ENCODE measurements at places on chromosomes 4 and X.

DNA sequence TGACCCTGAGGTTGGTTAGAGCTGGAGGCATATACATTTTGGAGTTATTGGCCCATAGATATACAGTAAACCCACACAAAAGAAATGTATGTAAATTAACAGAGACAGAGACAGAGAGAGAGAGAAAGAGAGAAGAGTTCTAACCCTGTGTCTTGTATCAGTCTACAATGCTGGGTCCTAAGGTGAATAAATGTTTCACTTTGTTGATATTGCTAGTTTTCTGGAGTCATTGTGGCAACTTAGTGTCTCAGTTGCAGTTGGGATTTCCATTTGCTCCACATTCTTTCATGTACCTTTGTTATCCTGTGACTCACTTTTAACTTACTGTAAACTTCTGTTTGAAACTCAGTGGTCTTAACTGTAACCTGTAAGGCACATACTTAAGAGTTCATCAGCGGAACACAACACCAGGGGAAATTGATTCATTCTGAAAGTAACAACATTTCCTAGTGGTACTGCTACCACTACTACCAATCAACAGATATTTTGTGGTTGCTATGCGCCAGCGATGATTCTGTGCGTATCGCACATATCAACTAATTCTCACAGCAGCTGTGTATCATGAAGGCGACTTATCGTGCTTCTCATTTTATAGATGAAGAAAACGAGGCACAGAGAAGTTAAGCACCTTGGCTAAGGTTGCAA is 38.5 kb upstream of the ETDA start:
- DNase-seq: no peak

- DNase-seq: peak; percentile 38
Measured at GRCh38 chr4:87150498-87151261, 69.7 kb downstream of the KLHL8 start.

DNA sequence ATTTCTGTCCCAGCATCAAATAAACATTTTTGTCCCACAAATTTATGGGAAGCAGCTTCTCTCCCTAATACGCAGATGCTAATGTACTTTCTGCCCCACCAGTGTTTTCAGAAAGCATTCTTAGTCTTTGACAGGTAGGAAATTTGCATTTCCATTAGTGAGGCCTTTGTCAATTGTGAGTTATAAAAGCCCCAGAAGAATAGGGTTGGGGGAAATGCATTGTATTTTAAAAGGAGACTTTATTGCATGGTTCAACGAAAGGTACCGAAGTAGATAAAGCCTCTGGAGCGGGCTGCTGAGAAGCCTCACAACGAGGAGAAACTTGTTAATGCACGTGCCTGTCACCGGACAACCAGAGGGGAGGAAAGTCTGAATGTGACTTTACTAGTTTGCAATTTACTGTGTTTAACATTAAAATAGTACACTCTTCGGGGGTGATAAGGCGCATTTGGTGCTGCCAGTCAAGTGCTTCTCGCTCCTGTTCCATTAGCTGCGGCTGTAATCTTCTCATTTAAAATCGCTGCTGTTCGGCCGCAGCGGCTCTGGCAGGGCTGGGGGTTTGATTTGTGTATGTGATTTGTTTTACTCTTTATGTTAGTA is 63.4 kb downstream of the DCTD start:
- DNase-seq: no peak

DNA sequence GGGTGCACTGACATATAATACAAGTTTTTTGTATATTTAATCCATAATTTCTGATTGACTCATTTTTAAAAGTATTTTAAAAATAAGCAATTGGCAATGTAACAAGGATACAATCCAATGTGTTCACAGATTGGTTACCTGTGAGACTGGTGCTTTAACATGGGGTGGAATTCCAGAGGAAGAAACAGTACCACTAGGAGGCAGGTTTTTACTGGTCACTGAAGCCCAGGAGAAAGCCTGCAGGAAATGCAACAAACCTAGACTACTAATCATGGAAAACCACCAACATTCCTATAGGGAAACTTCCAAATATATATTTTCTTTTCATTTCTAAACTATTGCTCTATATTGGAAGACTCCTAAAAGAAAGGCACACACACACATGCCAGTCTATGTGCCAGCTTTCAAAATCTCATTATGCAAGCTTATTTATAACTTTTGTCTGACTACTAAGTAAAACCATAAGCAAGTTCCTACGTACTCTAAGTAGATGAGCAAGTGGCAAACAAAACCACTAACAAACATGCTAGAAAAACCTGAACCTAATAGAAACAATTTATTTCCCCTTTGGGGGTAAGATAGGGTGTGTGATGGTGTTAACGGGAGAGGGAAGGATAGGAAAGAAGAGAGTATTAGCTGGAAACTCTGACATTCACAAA is 19.2 kb downstream of the G3BP2 start:
- no peak for DNase-seq

DNA sequence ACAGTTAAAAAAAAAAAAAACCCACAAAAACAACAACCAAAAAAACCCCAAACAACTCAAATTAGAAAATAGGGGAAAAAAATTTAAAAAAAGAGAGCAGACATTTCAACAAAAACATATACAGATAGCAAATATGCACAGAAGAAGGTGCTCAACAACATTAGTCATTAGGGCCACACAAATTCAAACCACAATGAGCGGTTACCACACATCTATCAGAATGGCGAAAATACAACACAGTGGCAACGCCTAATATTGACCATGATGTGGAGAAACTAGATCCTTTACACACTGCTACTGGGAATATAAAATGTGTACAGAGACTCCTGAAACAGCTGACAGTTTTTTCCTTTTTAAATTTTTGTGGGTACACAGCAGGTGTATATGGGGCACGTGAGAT is 19.4 kb downstream of the LYAR start:
- DNase-seq: no peak
